ENCODE measurements at places on chromosomes 4 and X. TPM values are rescaled to one million over a fixed set of nuclear protein-coding genes. Genes with fewer than 3 reads are reported as not detected.

The IL9R gene
- total RNA-seq = not detected

GRCh38 chr4:17995165-17995564, 26.4 kb downstream of the LCORL start:
- no peaks in the 10 kb centered on the region for H3K4me1 ChIP-seq
- no peak overlapping the region for H3K4me3 ChIP-seq
- H3K27me3 ChIP-seq = no peaks in the 10 kb centered on the region
- H3K36me3 ChIP-seq = no peaks in the 10 kb centered on the region
- DNase-seq = no peak
- H3K27ac ChIP-seq = no peak overlapping the region

DNA sequence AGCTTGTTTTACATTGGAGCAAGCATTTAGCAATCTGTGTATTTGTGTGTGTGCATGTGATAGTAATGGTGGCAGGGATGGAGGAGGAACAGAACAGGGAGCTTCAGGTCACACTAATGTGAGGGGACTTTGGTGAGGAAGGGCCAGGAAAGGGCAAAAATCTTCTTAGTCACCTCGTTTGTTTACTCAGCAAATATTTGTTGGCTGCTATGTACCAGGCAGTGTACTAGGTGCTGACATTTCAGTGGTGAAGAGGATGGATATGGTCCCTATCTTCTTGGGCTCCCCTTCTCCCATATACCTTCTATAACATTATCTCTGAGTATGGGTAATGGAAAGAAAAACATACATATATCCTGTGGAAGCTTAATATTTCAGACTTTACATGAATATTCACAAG, 48.5 kb upstream of the HDAC8 start:
- no peak for DNase-seq
- no peaks in the 10 kb centered on the region for H3K27me3 ChIP-seq
- H3K4me3 ChIP-seq = no peak overlapping the region
- H3K27ac ChIP-seq = no peak overlapping the region
- H3K4me1 ChIP-seq = no peaks in the 10 kb centered on the region
- no peaks in the 10 kb centered on the region for H3K36me3 ChIP-seq

The QDPR gene
- total RNA-seq = 80.7 TPM

The SSX1 gene
- not detected for total RNA-seq

DNA sequence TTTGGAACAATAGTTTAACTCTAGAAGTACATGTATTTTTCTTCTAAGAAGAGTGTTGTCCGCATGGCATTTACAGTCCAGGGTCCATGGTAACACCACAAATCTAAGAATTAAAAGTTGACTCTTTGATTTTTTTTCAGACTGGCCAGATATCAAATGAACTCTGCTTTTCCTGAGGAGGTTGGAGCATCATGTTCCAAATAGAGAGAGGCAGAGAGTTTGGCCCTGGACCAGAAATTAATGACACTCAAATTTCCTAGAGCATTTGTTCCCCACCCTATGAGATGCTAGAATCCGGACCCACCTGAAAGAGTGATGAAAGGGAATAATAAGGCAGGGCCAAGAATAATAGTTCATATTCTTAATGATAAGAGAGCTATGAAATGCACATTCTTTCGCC, 47.0 kb upstream of the NAP1L5 start:
- no peak overlapping the region for H3K4me3 ChIP-seq
- H3K27ac ChIP-seq = no peak overlapping the region
- no peak for DNase-seq
- no peaks in the 10 kb centered on the region for H3K27me3 ChIP-seq
- H3K4me1 ChIP-seq = peaks cover 6% of the 10 kb centered on the region

DNA sequence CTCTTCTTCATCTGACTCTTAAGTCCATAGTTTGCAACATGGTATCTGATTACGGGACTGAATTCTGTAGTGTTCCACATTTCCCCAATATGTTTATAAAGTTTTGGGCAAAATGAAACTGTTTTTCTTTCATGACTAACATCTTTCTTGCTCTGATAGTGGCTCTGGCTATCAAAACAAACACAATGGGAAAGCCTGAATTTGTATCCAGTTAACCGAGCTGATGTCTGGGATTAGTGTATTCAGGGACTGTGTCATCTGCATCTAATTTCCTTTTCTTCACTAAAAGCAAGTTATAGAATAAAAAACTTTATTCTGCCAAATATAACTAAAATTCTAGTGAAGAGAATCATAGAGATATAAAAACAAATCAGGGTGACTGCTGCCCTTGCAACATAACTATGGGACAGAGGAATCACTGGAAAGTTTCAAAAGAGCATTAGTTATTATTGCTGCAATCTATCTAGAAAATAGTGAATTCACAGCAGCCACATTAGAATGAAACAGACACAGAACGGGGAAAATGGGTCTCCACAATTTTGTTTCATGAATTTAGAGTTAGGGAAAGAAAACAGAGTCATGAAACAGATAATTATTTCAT, 61.3 kb downstream of the ANTXR2 start:
- no peak overlapping the region for H3K4me3 ChIP-seq
- peaks cover 8% of the 10 kb centered on the region for H3K4me1 ChIP-seq
- DNase-seq = no peak
- H3K36me3 ChIP-seq = peaks cover 21% of the 10 kb centered on the region

DNA sequence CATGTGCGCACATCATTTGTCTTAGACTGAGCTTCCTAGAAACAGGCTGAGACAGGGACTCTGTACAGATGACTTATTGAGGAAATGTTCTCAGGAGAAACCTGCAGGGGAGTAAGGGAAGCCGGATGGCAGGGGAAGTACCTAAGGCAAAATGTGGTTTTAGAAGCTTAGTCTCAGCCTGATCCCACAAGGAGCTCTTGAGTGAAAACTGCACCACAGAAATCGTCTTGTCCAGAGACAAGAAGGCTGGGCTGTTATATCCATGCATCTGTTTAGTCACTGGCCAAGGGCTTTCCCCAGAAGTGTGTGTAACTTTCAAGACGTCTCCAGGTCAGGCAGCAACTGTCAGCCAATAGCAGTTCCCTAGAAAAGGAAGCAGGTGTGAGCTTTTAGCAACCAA, 86.0 kb downstream of the FUNDC1 start:
- H3K4me3 ChIP-seq = no peak overlapping the region
- DNase-seq = no peak
- H3K4me1 ChIP-seq = no peaks in the 10 kb centered on the region
- no peaks in the 10 kb centered on the region for H3K36me3 ChIP-seq
- no peaks in the 10 kb centered on the region for H3K27me3 ChIP-seq

DNA sequence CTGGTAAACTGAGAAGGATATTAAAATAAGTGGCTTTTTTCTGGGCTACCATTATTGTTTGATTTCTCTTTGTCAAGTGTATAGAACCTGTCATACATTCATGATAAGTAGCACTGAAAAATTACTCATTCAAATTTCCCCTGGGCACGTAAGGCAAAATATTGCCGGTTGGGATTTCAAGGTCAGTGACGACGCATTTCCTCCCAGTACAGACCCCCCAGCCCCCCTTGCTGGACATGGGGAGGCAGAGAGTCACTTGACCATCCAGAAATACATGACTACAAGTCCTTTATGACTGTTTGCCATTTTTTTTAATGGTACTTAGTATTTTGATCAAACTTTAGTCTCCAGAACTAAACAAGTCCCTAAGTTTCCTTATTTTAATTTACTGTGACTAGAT, 6.8 kb upstream of the MND1 start:
- H3K27ac ChIP-seq = no peak overlapping the region
- no peak for DNase-seq
- H3K4me3 ChIP-seq = no peak overlapping the region
- H3K4me1 ChIP-seq = peaks cover 5% of the 10 kb centered on the region

The SPP1 gene
- total RNA-seq = 0.12 TPM

GRCh38 chr4:118898684-118899138, 10.1 kb downstream of the SYNPO2 start:
- no peaks in the 10 kb centered on the region for H3K36me3 ChIP-seq
- no peak for DNase-seq

The RNF175 gene
- 1.3 TPM for total RNA-seq

DNA sequence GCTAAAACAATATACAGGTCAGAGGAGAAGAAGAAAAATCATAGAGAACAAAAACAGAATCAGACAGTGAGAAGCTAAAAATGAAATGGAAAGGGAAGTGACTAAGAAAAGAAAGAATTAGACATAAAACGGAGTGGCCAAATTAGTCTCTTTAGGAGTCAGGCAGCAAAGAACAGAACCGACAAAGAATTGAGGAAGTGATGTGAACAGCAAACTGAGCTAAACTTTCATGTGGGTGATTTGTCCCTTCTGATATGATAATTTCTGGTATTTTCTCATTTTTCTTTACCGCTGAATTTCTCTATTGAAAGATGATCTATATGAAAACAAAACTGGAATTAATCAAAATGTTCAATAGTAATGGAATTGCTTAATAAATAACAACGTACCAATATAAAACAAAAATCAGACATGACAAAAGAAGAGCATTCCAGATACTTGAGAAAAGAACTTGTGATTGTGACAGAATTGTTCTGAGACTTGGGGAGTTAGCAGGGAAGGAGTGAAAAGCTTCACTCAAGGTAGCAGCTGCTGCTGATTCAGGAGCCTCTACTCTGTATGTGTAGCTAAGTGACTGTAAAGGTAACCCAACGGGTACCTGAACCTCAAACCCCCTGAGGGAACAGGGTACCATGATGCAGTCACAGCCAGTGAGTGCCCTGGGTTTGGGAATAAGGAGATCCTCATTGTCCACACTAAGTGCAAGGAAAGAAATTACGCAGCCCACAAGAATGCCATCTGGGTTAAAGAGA, 8.8 kb downstream of the TAPT1 start:
- H3K27me3 ChIP-seq = no peaks in the 10 kb centered on the region
- no peak overlapping the region for H3K27ac ChIP-seq
- H3K4me1 ChIP-seq = no peaks in the 10 kb centered on the region
- H3K36me3 ChIP-seq = no peaks in the 10 kb centered on the region
- no peak for DNase-seq

GRCh38 chrX:153582896-153583295, 16.0 kb downstream of the CCNQ start:
- no peaks in the 10 kb centered on the region for H3K27me3 ChIP-seq
- no peak overlapping the region for H3K4me3 ChIP-seq
- H3K36me3 ChIP-seq = no peaks in the 10 kb centered on the region
- no peaks in the 10 kb centered on the region for H3K4me1 ChIP-seq

DNA sequence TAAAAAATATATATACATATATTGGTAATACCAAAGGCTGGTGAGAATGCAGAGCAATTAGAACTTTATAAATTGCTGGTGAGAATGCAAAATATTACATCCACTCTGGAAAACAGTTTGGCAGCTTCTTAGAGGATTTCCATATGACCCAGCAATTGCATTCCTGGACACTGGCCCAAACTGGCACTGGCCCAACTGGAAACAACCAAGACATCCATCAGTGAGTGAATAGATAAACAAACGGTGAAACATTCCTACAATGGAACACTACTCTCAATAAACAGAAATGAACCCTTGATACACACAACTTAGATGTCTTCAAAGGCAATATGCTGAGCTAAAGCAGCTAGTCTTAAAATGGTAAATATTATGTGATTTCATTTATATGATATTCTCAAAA, 524.2 kb downstream of the IQCM start:
- H3K27ac ChIP-seq = no peak overlapping the region
- H3K4me1 ChIP-seq = no peaks in the 10 kb centered on the region
- peak; percentile 66 for DNase-seq
- no peaks in the 10 kb centered on the region for H3K27me3 ChIP-seq

The FAM9B gene
- total RNA-seq = not detected

- no peaks in the 10 kb centered on the region for H3K27me3 ChIP-seq
- DNase-seq = no peak
- no peaks in the 10 kb centered on the region for H3K36me3 ChIP-seq
Measured at GRCh38 chr4:146265950-146266490, 51.7 kb downstream of the REELD1 start.

DNA sequence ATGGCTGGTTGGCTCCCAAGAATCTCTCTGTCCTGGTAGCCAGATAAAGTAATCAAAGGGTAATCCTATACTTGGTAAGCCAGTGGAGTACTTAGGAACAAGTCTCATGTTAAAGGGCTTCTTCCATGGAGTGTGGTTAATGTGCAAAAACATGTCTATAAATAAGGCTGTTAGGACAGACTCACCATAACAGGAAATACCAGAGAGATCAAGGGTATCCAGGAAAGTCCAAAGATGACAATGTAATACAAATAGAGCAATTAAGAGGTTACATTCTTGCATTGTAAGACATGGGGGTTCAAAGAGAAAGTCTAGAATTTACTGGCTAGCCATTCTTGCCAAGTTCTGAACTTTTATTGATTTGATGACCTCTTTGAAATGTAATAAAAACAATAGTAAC, 61.9 kb upstream of the ZCCHC13 start:
- H3K27me3 ChIP-seq = no peaks in the 10 kb centered on the region
- H3K36me3 ChIP-seq = no peaks in the 10 kb centered on the region
- peak; percentile 44 for DNase-seq
- H3K4me1 ChIP-seq = no peaks in the 10 kb centered on the region

- no peak overlapping the region for H3K4me3 ChIP-seq
- no peaks in the 10 kb centered on the region for H3K27me3 ChIP-seq
- no peak for DNase-seq
- H3K36me3 ChIP-seq = no peaks in the 10 kb centered on the region
- no peaks in the 10 kb centered on the region for H3K4me1 ChIP-seq
Measured at GRCh38 chrX:136219893-136220292, 31.3 kb downstream of the MAP7D3 start.

DNA sequence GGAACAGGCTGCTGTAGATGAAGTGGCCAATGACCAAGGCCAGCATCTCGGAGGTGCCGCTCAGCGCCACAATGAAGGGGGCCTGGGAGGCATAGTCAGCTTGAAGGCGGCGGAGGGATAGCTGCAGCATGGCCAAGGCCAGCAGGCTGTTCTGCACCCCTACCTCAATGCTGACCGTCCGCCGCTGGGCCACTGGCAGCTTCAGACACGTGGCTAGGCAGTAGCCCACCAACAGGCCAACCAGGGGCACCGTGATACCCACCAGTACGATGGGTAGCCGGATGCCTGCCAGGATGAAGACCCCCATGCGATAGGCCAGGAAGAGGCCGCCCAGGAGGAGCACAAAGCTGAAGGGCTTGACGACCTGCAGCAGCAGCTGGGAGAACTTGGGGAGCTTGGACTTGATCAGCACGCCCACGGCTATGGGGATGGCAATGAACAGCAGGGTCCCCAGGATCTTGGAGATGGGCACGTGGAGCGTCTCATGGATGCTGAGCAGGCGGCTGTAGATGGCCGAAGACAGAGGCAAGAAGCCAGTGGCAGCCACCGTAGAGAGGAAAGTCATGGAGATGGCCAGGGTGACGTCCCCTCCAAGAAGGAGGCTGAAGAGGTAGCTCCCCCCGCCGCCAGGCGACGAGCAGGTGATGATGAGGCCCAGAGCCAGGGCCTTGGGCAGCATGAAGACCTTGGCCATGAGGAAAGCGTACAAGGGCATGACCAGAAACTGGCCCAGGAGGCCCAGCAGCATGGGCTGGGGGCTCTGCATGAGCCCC, 1.3 kb upstream of the UBL4A start:
- no peak overlapping the region for H3K27ac ChIP-seq
- H3K4me1 ChIP-seq = peaks cover 2% of the 10 kb centered on the region
- H3K36me3 ChIP-seq = no peaks in the 10 kb centered on the region
- DNase-seq = no peak

DNA sequence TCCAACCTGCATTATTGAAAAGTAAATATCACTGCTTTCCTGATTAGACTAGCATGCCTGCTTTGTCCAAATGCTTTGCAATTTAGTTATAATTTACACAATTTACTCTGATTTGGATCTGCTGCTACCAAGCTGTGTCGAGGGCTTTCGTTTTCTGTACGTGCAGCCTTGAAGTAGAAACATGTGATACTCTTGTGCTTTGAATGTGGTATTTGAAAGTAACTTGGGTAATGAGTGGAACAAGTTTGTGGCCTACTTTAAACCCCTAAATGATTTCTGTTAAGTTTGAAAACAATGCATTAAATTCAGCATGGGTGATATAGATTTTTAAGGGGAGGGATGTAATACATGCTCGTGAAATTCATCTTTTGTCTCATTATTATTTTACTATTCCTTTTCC, 240.7 kb downstream of the IQCM start:
- no peaks in the 10 kb centered on the region for H3K27me3 ChIP-seq
- no peak overlapping the region for H3K4me3 ChIP-seq
- no peak overlapping the region for H3K27ac ChIP-seq
- H3K4me1 ChIP-seq = no peaks in the 10 kb centered on the region
- no peak for DNase-seq
- H3K36me3 ChIP-seq = no peaks in the 10 kb centered on the region

The GSX2 gene
- total RNA-seq = not detected

Measured in cardiac muscle cell (in vitro differentiated cells and primary cell).